Cortex of kidney (tissue), 1 donor: ENCODE measurements at places on chromosomes 2 and 18.

DNA sequence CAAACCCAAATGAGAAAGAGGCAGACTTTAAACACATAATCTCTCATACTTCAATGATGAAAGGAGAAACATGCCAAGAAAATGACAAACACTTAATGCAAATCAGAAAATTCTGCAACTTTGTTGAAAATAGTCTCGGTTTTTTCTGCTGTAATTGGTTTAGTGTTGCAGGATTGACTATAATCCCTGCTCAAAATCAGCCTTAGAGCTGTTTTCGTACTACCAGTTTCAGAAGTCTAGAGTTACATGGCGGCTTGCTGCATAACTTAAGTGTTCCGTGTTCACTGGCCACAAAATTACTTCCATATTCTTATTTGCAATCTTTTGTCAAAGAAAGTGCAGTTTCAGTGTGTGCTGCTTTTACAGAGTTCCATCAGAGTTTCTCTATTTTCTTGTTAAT, 48.9 kb upstream of the ITGAV start:
- no peak for DNase-seq

DNA sequence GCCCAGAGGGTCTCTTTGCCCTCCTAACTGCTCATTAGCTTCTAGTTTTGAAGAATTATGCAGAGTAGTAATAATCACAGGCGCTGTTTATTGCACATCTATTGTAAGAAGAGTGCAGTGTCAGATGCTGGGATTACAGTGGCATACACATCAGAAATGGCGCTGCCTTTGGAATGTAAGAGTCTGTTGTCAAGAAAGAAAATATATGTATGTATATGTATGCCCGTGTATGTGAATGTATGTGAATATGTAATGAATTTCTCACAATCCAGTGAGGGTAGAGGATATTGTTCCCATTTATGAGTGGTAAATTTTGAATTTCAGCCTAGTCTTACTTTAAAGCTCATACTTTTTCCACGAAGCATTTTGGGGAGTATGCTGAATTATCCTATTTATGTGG, 127.5 kb downstream of the PARD3B start:
- no peak for DNase-seq

DNA sequence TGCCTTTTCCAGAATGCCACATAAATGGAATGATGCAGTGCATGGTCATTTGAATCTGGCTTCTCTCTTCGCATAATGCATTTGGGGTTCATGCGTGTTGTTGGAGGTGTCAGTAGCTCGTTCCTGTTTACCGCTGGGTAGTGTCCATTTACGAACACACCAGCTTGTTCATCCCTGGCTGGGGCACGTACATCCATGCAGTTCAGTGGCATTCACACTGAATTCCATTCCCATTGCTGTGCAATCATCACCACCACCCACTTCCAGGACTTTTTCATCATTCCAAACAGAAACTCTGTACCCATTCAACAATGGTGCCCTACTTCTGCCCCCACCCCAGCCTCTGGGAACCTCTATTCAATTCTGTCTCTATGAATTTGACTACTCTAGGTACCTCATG, 14.7 kb upstream of the CIDEA start:
- no peak for DNase-seq

- no peak for DNase-seq
Observed at GRCh38 chr2:178068823-178069454, 3.6 kb downstream of the PDE11A start.

GRCh38 chr2:71611781-71612527, 158.6 kb downstream of the DYSF start:
- no peak for DNase-seq

DNA sequence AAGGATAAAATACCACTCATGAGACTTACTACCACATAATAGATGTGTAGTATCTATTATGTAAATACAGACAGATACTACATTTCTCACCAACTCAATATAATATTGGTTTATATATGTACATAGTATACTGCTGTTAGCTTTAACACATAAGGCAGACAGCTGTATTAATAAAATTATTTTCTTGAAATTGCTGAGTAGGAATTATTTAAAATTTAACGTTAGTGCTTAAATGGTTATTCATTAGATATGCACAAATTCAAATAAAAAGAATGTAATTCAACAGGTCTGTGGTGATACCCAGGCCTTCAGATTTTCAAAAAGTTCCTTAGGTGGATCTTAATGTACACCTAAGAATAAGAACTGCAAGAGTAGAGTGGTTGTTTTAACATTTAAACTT, 59.0 kb downstream of the PRPF40A start:
- DNase-seq, result no peak

DNA sequence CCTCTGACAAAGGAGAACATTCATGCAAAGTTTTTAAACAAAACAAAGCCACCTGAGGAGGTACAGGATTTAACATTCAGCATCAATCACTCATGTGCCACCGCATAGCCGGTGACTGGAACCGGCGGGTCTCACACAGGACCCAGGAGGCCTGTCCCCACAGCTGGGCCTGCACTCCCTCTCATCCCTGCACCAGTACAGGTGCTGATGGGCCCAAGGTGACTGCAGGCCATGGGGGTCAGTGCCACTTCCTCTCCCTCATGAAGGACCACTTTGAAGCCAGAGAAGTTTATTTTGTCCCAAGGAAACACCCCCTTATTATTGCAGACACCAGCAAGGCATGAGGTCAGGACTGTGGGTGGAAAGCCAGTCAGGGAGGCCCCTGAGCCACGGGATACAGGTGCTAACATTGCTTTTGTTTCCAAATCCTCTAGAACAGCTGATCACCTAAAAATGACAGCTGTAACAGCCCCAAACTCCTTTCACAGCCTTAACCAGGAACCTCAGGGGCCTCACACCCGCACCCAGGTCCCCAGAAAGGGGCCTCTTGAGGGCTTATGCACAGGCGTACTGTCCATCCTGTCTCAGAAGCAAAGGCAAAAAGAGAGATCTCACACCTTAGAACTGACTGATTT, 14.0 kb downstream of the PARD6G start:
- DNase-seq, result no peak

DNA sequence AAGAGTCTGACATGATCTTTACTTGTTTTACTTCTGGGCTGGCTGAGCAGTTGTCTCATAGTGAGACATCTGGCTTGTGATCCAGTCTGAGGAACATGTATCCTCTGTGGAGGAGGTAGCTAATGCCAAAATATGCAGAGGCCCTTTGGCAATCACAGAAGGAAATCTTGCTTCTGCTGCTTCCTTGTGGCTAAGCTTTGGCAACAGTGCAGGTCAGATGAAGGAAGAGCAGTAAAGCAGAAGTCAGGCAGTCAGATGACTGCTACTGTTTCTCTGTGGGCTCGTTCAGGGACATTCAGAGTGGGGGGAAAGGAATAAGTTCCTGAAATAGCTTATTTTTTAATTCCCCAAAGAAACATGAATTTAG, 22.3 kb downstream of the DOK1 start:
- no peak for DNase-seq

DNA sequence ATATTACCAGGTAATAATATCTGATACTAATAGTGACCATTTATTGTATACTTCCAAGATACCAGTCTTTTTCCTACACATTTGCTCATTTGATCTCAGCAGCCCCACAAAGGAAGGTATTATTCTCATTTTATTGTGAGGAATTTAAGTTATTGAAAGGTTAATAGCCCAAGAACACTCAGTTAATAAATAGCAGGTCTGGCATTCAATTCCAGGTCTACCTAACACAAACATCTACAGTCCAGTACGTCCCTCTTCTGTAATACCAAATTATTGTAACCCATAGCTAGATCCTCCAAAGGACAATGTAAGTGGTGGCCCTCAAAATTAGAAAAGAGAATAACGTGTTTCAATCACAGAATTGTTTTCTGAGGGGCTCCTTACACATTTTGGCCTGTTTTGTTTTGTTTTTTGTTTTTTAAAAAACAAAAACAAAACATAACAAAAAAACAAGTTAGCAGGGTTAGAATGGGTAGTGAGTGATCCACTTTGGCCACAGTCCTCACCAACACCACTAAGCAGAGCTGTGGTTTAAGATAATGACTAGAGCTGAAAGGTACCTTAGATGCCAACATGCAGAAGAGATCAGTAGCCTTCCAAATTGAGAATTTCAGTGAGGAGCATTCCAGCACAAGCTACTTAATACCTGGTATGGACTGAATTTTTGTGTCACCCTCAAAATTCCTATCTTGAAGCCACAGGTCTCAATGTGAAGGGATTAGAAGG, 137.5 kb downstream of the DYM start:
- DNase-seq, result no peak

GRCh38 chr18:29154758-29155725, 978.1 kb upstream of the CDH2 start:
- no peak for DNase-seq

GRCh38 chr2:58968885-58969284, 727.8 kb upstream of the FANCL start:
- no peak for DNase-seq

GRCh38 chr2:119283873-119284331, 60.3 kb downstream of the STEAP3 start:
- no peak for DNase-seq
